Stimulated activated CD8-positive, alpha-beta memory T cell treated with anti-CD3 and anti-CD28 coated beads, Interleukin-4, amount 100 ng/mL, for 4 hours (primary cell): ENCODE measurements at places on chromosomes 16 and 17.

DNA sequence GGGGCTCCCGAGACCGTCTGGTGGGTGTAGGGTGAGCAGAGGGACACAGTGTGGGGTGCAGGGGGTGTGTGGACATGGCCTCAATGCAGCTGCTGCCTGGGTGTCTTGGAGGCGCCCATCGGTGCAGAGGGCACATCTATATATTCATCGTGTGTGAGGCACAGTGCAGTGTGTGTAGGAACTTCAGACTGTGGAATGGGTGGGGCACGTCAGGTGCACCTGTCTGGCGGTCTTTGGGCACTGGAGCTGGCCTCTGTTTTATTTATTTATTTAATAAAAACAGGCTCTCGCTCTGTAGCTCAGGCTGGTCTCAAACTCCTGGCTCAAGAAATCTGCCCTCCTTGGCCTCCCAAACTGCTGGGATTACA is 16.8 kb downstream of the LASP1 start:
- no peak for DNase-seq

GRCh38 chr17:18231164-18231563 is 5.7 kb downstream of the LLGL1 start:
- no peak for DNase-seq

- DNase-seq, result no peak
Observed at GRCh38 chr17:58764373-58764772, 8.7 kb downstream of the PPM1E start.

- DNase-seq, result no peak
Observed at GRCh38 chr17:72254808-72255449, 134.1 kb downstream of the SOX9 start.

- peak; percentile 15 for DNase-seq
Observed at GRCh38 chr17:73998653-73999645, 204.5 kb upstream of the RPL38 start.

DNA sequence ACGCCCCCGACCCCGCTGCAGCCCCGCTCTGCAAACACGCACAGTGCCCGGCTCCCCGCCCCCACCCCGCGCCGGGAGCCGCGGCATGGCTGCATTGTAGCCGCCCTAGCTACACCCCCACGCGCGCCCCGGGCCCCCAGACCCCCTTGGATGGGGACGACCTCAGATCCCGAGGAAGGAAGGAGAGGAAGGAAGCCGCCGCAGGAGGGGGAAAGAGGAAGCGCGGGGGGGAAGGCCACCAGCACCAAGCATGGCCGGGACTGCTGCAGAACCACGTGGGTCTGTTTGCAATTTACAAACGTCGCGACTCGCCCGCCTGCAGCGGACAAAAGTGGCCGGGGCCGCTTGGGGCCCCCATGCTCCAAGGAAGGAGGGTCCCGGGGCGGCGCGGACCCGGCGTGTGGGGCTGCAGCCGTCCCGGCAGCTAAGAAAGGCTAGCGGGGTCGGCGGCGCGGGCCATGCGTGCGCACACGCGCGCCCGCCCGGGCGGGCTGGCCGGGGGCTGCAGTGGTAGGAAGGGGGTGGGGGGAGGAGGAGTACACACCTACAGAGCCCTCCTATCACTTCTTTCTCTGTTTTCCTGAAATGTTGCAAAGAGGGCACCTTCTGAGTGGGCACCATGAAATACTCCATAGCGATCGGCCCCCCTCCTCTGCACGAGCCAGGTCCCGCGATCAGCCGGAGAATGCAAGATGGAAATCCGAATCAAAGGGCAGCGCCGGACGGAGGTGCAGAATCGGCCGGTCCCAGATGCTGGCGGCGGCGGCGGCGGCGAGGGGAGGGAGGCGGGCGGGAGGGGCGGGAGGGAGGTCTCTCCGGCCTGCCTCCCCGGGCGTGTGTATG is 488 bp downstream of the TFAP4 start:
- DNase-seq, result no peak

- no peak for DNase-seq
Observed at GRCh38 chr17:13051915-13052314, 34.1 kb upstream of the ELAC2 start.
